GM04504 (cell line): ENCODE measurements at places on chromosomes 3 and 15.

GRCh38 chr3:10192953-10193691 lies 28.4 kb downstream of the IRAK2 start:
- DNase-seq: peak; percentile 90

GRCh38 chr15:59457103-59457502 lies 19.1 kb downstream of the FAM81A start:
- DNase-seq: no peak

DNA sequence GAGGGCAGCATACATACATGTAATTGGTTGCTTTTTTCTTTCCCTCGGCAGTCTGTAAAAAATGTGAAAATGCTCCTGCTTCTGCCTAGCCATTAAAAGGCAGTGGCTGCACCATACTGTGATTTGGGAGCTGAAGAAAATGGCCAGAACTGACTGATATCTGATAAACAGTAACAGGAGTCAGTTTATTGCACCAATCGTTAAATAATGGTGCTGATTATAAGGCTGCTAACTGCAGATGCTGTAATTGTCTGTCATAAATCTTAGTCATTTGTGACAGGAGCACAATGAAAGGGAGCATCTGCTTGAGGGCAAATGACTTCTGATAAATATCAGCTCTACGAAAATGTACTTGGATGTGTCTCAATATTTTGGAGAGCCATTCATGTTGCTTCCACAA lies 263.1 kb upstream of the DNAJC19 start:
- DNase-seq: no peak

GRCh38 chr3:170776887-170777563 lies 93.0 kb downstream of the RPL22L1 start:
- DNase-seq: no peak

DNA sequence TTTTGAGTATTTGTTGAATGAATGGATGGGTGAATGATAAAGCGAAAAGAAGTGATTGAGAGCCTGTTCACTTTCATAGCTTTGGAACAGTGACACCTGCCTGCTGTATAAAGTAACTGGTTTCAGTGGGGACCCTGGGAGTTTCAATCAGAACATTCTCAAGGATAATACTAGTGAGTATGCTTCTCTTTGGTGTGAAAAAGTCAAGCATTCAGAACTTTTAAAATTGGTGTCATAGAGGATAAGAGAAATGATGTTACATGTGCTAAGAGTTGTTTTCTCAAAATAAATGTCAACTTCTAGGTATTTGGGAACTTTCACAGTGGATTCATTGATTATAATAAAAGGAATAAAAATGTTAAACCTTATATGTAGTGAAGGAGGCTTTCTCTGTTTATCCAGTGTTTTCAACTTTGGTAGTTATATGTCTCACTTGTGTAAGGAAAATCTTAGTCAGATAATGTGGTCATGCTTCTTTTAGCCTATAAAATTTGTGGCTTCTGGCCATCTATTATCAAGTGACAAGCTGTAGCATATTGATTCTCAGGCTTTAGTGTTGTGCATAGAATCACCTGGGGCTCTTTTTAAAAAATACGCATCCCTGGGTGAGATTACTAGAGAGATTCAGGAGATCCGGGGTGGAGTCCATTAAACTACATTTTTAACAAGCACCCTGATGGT lies 11.9 kb downstream of the LRCH3 start:
- no peak for DNase-seq

- no peak for DNase-seq
These were observed 55.2 kb downstream of the TBL1XR1 start for GRCh38 chr3:177141899-177142646.

DNA sequence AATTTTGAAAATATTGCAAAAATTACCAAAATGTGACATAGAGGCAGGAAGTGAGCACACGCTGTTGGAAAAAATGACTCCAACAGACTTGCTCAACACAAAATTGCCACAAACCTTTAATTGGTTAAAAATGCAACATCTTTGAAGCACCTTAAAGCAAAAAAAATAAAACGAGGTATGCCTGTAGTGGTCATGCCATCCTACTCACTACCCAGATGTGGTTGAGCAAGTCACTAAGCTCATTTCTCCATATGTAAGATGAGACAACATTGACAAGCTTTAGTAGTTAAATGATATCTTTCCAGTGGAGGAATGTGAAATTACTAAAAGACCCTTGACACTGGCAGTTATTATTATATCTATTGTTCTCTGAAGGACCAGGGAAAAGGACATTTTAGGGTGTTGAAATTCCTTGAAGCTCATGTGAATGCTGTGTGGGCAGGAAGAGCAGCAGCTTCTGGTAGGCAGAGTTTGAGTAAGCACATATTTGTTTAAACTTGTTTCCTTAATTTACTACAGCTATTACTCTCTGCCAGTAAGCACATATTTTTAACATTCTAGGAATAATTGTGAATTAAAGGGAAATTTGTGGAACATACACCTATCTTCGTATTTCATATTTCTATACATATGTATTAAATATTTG lies 131.6 kb upstream of the P2RY1 start:
- DNase-seq: no peak

- no peak for DNase-seq
These were observed 181.2 kb upstream of the IL12A start for GRCh38 chr3:159807137-159808040.

- DNase-seq: no peak
These were observed 49.6 kb upstream of the TLE3 start for GRCh38 chr15:70147178-70147760.

GRCh38 chr15:78923015-78923414 lies 21.8 kb downstream of the CTSH start:
- no peak for DNase-seq

DNA sequence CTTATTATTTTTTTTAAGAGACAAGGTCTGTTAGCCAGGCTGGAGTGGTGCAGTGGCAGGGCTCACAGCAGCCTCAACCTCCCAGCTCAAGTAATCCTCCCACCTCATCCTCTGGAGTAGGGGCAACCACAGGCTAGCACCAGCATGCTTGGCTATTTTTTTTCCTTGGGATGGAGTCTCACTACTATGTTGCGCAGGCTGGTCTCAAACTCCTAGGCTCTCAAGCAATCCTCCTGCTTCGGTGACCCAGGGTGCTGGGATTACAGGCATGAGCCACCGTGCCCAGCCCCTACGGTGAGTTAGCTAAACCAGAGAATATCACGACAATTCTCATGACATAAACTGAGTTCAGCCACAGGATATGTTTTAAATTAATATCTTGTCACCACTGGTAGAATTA lies 2.0 kb downstream of the DCUN1D1 start:
- DNase-seq: no peak

- DNase-seq: no peak
These were observed 190.7 kb upstream of the NDN start for GRCh38 chr15:23877502-23878412.

GRCh38 chr3:69671082-69671952 lies 67.9 kb upstream of the MITF start:
- peak; percentile 14 for DNase-seq

- DNase-seq: no peak
These were observed 400.9 kb downstream of the TBL1XR1 start for GRCh38 chr3:176796371-176796770.

GRCh38 chr15:67784090-67784781 lies 41.1 kb upstream of the SKOR1 start:
- DNase-seq: no peak

- no peak for DNase-seq
These were observed 12.3 kb downstream of the RHOA start for GRCh38 chr3:49399461-49399860.

GRCh38 chr3:2839876-2840275 lies 270.3 kb downstream of the IL5RA start:
- no peak for DNase-seq

GRCh38 chr3:101146946-101147345 lies 153.7 kb upstream of the ABI3BP start:
- DNase-seq: no peak

DNA sequence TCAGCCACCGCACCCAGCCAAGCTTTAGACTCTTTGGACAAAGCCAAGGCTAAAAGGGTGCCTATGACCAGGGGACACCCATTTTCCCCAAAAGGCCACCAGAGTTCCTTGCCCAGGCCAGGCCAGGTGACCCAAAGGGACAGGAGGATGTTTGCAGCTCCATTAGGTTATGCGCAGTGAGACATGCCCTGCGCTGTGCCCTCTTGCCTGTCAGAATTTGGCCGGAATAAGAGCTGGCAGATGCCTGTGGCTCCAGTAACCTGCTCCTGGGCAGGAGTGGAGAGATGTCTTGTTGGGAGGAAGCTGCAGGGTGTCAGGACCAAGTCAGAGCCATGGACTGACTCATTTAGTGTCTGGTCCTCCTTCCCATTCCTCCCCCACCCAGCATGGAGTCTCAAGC lies 20.5 kb downstream of the DNASE1L3 start:
- DNase-seq: no peak

GRCh38 chr3:18436213-18436612 lies 11.1 kb upstream of the SATB1 start:
- DNase-seq: no peak

- DNase-seq: peak; percentile 1
These were observed 174.9 kb downstream of the SCAPER start for GRCh38 chr15:76730262-76730661.

DNA sequence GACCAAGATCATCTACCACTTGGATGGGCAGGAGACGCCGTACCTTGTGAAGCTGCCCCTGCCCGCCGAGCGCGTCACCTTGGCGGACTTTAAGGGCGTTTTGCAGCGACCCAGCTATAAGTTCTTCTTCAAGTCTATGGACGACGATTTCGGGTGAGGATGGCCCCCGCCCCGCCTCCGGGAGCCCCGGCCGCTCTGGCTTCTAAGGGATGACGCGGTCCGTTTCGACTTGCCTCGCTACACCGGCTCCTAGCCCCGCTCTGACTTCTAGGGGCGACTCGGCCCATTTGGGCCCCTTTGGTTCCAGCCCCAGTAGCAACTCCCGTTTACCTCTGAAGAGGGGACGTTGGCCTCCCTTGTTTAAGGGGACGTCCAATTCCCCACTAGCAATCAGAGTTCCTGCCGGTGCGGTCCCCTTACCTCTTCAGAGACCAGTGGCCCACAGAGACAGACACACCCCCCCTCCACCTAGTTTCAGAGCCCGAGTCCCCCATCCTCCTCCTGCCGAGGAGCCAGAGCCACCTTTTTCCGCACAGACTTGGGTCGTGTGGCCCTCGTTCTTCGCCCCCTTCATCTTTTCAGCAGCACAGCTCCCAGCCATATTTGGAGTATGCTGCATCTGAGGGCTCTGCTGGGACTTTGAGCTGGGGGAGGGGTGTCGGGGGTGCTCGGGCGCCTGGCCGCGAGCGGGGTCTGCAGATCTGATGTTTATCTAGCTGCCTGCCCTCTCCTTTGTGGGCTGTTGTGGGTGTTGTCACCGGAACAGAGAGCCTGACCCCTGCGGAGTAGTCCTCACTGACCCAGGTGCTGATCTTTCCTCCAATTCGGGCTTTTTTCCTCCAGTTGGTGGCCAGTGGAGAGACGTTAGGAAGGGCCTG lies 706 bp downstream of the DVL3 start:
- DNase-seq: no peak

DNA sequence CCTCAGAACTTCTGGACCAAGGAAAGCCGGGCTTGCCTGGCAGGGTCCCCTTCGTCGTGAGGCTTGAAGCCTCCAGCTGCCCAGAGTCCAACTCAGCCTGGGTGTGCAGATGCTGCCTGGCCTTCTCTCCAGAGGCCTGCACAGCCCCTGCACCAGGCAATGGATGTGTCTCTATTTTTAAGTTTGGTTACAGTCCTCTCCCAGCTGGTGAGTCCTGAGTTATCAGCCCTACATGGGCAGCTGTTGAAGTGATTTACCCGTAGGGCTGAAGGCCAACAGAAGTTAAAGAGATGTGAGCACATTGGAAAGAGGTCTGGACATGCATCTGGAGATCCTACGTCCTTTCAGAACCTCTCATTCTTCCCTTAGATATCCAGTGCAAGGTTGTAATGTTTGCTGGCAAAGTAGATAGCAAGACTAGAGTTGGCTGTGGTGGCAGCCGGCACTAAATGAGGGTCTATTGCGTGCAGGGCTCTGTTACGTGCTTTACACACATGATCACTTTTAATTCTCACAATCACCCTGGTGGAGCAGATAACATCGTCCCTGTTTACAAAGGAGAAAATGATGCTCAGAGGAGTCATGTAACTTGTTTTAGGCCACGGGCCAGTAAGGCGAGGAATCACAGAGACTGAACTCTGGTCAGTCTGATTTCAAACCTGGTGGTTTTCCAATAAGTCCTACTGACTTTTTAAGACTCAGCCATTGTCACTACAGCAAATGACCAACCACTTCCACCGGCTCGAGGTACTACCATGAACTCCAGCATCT lies 9.9 kb downstream of the FYCO1 start:
- no peak for DNase-seq

GRCh38 chr15:69319384-69320375 lies 21.0 kb downstream of the PAQR5 start:
- DNase-seq: no peak

DNA sequence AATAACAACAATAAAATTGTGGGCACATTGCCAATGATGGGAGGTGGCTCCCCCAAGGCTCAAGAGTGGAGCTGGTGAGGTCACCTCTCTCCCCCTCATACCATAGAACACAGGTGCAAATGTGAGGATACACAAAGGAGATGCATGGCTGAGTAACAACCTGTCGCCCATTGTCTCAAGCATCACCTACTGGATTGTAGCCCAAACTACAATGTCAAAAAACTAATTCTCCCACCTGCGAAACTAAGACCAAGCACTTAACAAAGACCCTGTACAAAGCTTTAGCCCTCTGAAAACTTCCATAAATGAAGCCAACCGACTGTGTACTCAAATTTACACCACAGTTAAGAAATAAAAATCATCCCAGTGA lies 50.4 kb upstream of the IGSF11 start:
- DNase-seq: no peak

GRCh38 chr3:35141406-35141805 lies 497.9 kb upstream of the ARPP21 start:
- no peak for DNase-seq

- no peak for DNase-seq
These were observed 280.0 kb downstream of the KBTBD8 start for GRCh38 chr3:67278015-67278618.

- no peak for DNase-seq
These were observed 92.7 kb downstream of the MYLK start for GRCh38 chr3:123791417-123791816.

GRCh38 chr15:63136742-63137141 lies 15.1 kb downstream of the LACTB start:
- DNase-seq: no peak

GRCh38 chr3:29427266-29428103 lies 146.6 kb downstream of the RBMS3 start:
- peak; percentile 71 for DNase-seq

GRCh38 chr15:101660005-101660404 lies 7.8 kb upstream of the TM2D3 start:
- DNase-seq: no peak
